Activated naive CD8-positive, alpha-beta T cell treated with anti-CD3 and anti-CD28 coated beads, Interleukin-2, amount 10 ng/mL, durations not matched to agents 7 days and 5 days (primary cell): ENCODE measurements at places on chromosomes 11 and 22. TPM values are rescaled to one million over a fixed set of nuclear protein-coding genes. Genes with fewer than 3 reads are reported as not detected.

The KRTAP5-7 gene
- total RNA-seq: not detected

The RASL10A gene
- 1.1 TPM for total RNA-seq

- H3K36me3 ChIP-seq: no peaks in the 10 kb centered on the region
- no peaks in the 10 kb centered on the region for H3K4me1 ChIP-seq
- no peak overlapping the region for H3K27ac ChIP-seq
- no peak for DNase-seq
- H3K4me3 ChIP-seq: no peak overlapping the region
Observed at GRCh38 chr11:113377681-113378412, 9.7 kb upstream of the ANKK1 start.

The ANO5 gene
- 0.14 TPM for total RNA-seq

DNA sequence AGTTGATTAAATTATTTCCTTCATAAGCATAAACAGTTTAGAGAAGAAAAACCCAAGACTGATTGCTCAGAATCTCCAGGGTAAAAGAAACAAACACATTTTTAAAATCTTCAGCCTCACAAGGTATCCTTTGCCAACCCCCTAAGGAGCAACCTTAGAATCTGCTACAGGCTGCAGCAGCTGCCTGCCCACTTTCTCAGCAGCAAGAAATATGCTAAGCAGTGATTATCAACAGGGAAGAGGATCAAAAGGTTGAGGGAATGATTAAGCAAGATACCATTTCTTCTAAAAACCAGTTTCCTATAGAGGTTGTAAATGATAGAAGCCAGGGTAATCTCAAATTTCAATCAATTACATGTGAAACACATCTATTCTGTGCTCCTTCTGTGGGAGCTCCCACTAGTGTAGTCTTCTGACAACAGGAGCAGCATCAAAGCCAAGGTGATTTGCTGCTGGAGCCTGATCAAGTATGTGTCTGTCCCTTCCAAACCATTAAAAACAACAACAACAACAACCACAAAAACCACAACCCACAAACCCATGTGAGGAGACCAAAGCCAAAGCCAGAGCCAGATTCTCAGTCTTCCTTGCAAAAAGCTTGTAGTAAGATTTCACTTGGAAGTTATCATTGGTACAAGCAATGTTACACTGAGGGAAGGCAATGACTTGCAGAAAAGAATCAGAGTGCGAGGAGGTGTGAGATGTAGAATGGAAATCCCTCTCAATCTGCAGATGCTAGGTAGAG, 761.2 kb downstream of the DLG2 start:
- H3K4me3 ChIP-seq: no peak overlapping the region
- no peak for DNase-seq
- H3K36me3 ChIP-seq: no peaks in the 10 kb centered on the region
- no peak overlapping the region for H3K27ac ChIP-seq
- no peaks in the 10 kb centered on the region for H3K27me3 ChIP-seq

The FBXO7 gene
- 101 TPM for total RNA-seq

GRCh38 chr11:96056576-96056975, 132.7 kb upstream of the MTMR2 start:
- H3K36me3 ChIP-seq: peaks cover 44% of the 10 kb centered on the region
- no peak overlapping the region for H3K27ac ChIP-seq

The LSP1 gene
- 438 TPM for total RNA-seq

The FAM227A gene
- total RNA-seq: 0.23 TPM

The NCF4 gene
- 31.0 TPM for total RNA-seq

GRCh38 chr11:57904376-57904775, 119.3 kb upstream of the OR9Q1 start:
- DNase-seq: no peak
- peaks cover 7% of the 10 kb centered on the region for H3K27me3 ChIP-seq
- peaks cover 7% of the 10 kb centered on the region for H3K4me1 ChIP-seq
- no peak overlapping the region for H3K4me3 ChIP-seq
- H3K36me3 ChIP-seq: no peaks in the 10 kb centered on the region
- H3K27ac ChIP-seq: no peak overlapping the region
